HAP-1 (cell line): ENCODE measurements at places on chromosomes 1 and 21.
A peak's percentile ranks its signal among the peaks of the same experiment; 100 is the strongest.

GRCh38 chr1:220775240-220775853 lies 11.4 kb upstream of the MTARC1 start:
- DNase-seq = no peak

DNA sequence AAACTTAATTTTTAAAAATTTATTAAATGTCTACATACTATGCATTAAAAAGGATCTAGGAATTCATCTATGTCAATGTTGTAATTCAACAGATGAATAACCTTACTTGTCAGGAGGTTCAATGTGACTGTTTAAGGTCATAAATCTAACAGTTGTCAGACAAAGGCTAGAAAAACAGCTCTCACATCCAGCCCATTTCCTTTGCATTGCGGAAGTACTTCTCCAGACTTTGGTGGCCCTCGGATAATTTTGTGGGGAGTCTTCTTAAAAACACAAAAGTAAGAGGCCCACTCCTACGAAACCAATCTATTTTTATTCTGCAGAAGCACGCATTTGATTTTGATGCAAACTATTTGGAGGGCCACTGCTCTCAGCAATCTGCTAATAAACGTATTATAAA lies 122.6 kb upstream of the CHRM3 start:
- no peak for DNase-seq

DNA sequence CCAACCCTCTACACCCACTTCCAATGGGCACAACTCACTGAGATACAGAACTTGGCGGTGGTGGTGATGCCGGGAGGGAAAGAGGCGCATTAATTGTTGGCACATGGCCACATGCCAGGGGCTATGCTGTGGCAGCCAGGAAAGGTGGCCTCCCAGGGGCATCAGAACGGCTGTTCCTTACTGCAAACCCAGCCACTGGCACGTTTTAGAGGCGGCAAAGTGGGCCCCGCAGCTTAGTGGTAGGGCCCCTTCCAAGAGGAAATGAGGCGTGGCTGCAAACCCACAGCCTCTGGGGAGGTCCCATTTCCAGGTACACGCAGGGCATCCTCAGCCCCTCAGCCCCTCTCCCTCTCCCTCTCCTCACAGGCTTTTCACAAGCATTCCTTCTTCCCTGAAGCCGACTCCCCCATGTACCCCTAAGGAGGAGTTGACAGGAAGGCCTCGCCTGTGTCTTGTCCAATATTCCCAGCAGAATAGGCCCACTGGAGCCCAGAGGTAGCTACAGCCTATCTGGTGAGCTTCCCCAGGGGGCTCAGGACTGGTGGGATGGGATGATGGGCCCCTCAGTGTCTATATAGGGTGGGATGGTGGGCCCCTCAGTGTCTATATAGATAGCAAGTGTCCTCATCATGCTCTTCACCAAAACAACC lies 166.2 kb downstream of the CLIC6 start:
- no peak for DNase-seq

DNA sequence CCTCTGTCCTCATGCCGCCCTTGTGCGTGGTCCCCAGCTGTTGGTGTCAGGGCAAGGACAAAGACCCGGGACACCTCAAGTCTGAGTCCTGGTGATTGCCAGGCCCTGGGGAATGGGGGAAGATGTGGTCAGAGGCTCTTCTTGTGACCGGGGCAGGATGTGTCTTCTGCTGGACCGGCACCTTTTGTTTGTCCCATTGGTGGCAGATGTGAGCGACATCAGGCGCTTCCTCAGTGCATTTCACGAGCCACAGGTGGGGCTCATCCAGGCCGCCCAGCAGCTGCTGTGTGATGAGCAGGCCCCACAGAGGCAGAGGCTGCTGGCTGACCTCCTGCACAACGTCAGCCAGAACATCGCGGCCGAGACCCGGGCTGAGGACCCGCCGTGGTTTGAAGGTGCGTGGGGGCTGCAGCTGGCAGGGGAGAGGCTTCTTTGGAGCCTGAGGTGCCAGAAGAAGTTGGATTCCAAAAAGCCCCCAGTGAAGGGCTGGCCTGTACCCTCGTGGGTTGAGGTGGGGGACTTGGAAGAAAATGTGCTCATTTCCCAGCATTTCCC lies 8.4 kb downstream of the DFFB start:
- DNase-seq = no peak

DNA sequence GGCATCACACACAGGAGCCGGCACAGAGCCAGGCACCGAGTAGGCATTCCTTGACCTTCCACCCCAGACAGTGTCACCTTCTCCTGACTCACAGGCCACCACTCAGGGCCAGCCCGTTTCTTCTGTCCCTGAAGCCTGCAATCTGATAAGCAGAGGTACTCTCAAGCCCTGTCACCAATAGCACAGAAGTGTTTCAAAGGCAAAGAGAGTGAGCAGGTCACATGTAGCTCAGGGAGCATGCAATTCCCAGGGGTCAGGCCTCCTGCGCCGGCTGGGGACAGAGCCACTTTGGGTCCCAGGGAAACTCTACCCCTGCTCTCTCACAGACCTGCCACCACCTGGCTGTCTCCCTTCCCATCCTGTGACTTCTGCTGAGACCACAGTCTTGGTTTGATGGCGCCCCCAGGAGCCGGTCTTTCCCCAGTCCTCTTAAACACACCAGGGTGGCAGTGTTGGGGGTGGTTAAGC lies 13.2 kb downstream of the CAPN9 start:
- DNase-seq = no peak

GRCh38 chr1:1094981-1095380 lies 20.9 kb upstream of the RNF223 start:
- DNase-seq = no peak

GRCh38 chr1:76933847-76934815 lies 66.9 kb downstream of the ST6GALNAC5 start:
- no peak for DNase-seq

DNA sequence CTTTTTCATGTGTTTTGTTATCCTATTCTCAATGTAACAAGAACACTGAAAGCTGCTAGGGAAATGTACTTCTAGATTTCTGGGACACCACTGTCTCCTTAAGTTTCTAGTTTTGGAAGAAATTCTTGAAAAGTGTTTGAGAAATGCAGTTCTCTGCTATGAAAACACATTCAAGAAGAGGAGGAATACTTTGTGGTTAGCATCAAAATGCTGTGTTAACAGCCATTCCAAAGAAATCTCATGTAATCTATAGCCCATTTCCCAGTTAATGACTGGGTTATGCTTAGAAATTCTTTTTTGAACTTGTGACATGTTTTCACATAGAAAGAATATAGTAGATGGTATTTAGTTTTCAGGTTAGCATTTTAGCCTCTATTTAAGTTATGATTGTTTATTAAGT lies 6.0 kb downstream of the RAVER2 start:
- no peak for DNase-seq

DNA sequence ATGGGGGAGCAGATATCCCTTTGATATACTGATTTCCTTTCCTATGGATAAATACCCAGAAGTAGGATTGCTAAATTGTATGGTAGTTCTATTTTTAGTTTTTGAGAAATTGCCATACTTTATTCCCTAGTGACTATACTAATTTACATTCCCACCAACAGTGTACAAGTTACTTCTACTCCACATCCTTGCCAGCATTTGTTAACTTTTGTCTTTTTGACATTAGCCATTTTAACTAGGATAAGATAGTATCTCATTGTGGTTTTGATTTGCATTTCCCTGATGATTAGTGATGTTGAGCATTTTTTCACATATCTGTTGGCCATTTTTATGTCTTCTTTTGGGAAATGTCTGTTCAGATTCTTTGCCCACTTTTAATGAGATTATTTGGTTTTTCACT lies 620.6 kb upstream of the CAMK1G start:
- DNase-seq = no peak

DNA sequence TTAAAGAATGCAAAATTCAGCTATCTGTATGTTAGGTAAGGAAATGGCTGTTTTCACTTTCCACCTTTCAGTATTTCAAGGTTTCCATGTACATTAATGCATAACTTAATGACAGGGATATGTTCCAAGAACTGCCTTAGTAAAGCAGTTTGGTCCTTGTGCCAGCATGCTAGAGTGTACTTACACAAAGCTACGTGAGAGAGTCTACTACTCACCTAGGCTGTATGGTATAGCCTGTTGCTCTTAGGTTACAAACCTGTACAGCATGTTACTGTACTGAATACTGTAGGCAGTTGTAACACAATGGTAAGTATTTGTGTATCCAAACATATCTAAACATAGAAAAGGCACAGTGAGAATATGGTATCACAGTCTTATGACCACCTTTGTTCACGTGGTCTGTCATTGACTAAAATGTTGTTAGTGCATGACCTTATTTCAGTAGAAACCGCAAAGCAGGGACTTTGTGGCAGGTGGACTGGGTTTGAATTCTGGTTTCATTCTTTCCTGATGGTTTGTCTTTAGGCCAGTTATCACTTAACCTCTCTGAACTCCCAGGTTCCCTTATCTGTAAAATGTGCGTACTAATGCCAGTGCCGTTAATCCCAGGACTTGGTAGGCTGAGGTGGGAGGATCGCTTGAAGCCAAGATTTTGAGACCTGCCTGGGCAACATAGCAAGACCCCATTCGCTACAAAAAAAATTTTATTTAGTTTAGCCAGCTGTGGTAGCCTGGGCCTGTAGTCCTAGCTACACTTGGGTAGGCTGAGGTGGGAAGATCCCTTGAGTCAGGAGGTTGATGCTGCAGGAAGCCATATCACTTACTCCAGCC lies 4.9 kb downstream of the SMYD2 start:
- no peak for DNase-seq

GRCh38 chr1:25563330-25564215 lies 20.2 kb downstream of the LDLRAP1 start:
- DNase-seq = no peak

DNA sequence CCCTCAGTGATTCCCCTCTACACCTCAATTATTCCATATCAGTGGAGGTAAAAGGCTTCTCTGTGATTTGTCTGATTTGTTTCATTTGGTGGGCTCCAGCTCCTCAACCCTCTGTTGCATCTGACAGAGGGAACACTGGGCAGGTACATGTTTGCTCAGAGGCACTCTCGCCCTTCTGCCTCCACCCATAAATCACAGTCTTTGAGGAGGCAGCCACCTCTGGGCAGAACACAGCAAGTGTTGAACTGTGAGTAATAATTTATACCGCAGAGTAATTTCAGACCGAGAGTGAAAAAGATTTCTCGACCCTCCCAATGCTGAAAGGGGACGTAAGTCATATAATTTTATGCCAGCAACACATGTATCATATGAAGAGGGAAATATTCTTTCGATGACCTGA lies 330.1 kb upstream of the PBX1 start:
- DNase-seq = no peak

- DNase-seq = no peak
These were observed 4.0 kb downstream of the PGLYRP4 start for GRCh38 chr1:153344718-153345025.

- DNase-seq = peak; percentile 60
These were observed 16.6 kb upstream of the ZSCAN20 start for GRCh38 chr1:33455539-33456501.

- no peak for DNase-seq
These were observed 76.6 kb downstream of the TMEM200B start for GRCh38 chr1:29047142-29047541.

DNA sequence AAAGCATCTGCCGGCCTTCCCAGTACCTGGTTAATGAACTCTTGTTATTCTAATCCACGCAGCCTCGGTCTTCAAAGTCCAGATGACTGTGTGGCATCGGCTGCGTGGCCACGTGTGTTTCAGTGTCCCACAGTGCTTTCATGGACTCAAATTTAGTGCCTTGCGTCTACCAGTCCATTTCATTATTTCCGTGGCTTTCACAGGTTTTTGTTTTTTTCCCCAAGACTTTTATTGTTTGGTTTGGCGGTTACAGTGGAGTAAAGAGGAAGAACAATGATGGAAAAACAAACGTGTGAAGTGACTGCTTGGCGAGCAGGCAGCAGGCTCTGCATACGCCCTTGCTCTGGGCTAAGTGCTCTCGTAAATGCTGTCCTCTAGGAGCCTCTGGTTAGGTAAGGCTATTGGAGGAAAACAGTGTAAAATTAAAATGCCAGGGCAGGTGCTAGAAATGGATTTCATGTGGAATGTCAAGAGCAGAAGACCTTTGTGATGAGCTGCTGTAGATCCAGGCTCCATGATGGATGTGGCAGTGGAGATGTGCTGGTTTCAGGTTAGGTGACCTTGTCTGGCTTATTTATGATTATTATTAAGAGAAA lies 536.3 kb downstream of the KIF26B start:
- no peak for DNase-seq

DNA sequence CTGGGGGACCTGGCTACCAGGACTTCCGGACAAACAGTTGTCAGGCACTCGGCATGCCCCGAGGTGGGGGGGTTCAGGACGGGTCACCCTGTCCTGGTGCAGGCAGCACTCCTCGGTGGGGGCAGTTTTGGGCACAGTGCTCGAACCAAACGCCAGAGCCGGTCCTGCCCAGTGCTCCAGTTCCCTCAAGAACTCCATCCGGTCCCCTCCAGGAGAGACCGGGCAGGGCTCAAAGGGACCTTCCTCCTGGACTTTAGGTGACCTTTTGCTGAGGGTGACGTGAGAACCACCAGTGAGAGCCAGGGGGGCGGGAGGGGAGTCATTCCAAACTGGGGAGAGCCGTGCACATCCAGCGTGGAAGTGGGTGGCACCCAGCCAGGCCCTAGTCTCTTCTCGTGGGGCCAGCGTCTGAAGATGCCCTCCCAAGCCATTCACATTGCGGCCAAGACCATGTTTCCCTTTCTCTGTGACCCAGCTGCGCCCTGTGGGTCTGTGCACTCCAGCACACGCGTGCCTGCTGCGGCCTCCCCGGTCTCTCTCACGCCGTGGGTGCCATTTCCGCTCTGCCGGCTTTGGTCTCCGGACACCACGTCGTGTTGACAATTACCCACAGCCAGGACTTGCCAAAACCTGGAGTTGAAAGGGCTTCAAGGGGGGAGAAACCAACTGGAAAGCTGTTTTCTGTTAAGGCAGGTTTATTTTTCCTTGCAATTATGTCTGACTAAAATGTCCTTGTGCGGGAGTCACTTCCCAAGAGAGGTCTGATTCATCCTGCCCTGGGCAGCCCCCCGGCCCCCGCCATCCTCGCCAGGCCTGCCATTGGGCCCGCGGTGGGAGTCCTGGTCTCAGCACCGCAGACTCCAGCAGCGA lies 178.8 kb upstream of the ARHGEF16 start:
- DNase-seq = no peak

DNA sequence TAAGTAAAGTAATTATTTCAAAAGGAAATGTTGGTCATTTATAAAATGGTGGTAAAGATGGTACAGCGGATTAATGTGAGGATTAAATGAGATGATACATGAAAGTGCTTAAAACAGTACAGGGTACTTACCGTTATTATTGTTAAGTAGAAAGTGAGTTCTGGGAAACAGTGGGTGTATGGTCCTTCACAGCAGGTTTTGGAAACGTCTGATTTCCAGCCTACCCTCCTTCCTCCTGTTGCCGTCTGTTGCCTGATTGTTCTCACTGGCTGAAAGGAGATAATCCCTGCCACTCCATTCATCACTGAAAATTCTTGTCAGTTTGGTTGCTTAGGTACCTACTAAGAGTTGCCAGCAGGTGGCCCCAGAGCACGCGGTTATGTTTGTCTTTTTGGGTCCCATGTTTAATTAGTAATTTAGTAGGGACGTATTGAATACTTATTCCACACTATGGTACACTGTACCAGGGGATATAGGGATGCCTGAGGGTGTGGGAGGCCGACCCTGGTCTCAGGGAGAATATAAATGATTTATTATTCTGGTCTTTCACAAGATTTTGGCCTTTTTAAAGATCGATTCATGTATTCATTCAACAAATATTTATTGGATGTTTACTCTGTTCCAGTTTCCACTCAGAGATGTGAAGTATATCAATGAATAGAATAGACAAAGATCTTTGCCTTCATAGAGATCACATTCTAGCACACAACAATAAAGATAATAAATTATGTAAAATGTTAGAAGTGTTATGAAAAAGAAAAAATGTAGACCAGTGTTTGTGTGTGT lies 30.8 kb upstream of the RPTN start:
- DNase-seq = peak; percentile 78
